ENCODE measurements at places on chromosomes 16 and 17.

- no peak for DNase-seq
Observed at GRCh38 chr17:48293319-48294019, 136.5 kb downstream of the SKAP1 start.

- no peak for DNase-seq
Observed at GRCh38 chr17:28928061-28928460, 23.3 kb downstream of the PHF12 start.

DNA sequence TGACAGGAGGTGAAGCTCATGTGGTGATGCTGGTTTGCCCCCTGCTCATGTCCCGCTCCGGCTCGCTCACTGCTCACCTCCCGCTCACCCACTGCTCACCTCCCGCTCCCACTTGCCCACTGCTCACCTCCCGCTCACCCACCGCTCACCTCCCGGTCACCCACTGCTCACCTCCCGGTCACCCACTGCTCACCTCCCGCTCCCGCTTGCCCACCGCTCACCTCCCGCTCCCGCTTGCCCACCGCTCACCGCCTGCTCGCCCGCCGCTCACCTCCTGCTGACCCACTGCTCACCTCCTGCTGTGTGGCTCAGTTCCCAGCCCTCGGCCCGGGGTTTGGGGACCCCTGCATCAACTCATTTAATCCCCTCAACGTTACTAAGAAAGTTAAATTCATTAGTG lies 39.1 kb upstream of the SHISA9 start:
- DNase-seq, result no peak

- DNase-seq, result no peak
Observed at GRCh38 chr17:39062846-39063680, 88.4 kb downstream of the PLXDC1 start.

DNA sequence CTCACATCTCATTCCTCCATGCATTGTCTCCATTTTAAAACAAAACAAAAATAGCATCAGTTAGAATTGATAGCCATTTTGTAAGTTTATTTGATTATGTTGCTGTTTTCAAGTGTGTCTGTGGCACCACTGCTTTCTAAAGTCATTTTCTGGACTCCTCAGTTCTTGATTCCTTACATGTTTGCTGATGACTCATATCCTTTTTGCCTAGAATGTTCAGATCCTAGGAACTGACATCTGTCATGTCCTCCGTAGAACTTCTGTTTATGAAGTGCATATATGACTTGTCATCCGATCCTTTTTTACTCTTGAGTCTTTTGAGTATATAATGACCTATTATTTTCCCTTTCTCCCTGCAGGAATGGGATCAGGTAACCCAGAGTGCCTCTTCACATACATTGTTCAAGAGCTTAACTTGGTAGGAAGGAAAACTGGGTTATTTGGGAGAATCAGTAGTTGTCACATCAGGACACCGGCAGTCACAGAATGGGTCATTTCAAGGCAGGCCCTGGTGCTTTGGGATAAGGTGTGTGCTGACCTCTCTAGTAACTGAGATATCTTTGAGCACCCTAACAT lies 69.2 kb downstream of the MAP2K4 start:
- DNase-seq, result no peak

- no peak for DNase-seq
Observed at GRCh38 chr16:56679078-56679730, 3.1 kb upstream of the MT1X start.

- no peak for DNase-seq
Observed at GRCh38 chr17:38796451-38797157, 2.8 kb downstream of the PIP4K2B start.

DNA sequence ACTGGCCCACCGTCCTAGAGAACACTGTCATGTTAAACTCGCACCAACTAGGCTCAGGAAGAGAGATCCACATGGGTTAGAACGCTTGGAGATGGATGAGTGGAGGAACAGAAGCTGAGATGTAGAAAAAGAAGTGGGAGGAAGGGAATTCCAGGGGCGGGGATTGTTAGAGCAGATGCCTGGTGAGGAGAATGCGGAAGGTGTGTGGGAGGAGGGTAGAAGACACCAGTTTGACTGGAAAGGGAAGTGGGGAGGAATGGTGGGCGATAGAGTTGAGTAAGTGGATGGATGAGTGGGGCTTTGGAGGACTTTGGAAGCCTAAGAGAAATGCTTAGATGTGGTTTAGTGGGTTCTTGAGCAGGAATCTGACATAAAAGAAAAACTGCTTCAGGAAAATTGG lies 37.4 kb downstream of the DHX38 start:
- DNase-seq, result no peak

GRCh38 chr17:62644487-62645173 lies 17.2 kb downstream of the MRC2 start:
- no peak for DNase-seq

- DNase-seq, result no peak
Observed at GRCh38 chr16:10616756-10617640, 36.6 kb upstream of the EMP2 start.

DNA sequence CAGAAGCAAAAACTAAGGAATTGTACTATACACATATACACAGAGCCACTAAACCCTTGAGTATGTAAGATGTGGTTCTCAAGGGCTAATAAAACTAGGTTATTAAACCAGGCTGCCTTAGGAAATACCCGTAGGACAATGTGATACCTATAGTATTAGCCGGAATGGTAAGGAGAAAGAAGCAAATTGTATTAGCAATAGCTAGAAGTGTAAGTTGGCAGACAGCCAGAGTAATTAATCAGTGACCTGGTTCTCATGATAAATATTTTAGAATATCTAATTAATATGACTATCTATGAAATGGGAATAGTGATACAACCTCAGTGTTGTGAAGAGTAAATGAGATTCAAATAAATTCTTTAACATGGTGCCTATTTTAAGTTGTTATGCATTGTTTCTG lies 18.6 kb downstream of the GDPD1 start:
- DNase-seq, result no peak

DNA sequence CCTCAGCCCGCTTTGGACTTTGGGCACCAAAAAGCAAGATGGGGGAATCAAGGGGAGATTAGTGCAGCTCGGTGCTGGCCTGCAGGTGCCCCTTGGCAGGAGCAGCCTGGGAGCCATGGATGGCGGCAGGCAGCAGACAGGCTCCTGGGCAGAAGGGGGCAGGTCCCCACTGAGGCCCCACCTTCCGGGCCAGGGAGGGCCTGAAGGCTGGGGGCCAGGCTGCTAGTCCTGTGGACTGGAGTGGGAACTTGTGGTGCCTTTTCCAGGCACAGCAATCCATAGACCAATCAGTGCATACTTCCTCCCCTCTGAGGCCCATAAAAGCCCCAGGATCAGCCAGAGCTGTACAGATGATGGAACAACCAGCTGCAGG lies 64.0 kb downstream of the USP32 start:
- DNase-seq, result no peak
